ENCODE measurements at places on chromosomes 7 and 10.
A peak's percentile ranks its signal among the peaks of the same experiment; 100 is the strongest.

- DNase-seq: no peak
Observed at GRCh38 chr7:91240376-91240941, 23.8 kb upstream of the FZD1 start.

DNA sequence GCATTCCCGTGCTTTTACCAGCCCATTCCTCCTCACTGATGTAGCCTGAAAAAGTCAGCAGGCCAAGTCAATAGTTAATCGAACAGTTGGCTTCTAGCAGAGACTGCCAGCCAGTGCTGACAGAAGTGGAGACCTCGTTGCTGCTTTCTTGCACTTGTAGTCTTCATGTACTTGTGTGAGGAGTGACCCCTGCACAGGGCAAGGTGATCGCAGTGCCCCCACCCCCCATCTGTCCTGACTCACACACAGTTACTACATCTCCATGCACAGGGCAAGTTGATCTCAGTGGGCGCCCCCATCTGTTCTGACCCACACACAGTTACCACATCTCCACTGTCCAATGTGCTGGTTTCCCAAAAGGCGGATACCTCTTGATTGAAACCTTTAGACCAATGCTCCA lies 34.2 kb downstream of the C10orf71 start:
- no peak for DNase-seq

DNA sequence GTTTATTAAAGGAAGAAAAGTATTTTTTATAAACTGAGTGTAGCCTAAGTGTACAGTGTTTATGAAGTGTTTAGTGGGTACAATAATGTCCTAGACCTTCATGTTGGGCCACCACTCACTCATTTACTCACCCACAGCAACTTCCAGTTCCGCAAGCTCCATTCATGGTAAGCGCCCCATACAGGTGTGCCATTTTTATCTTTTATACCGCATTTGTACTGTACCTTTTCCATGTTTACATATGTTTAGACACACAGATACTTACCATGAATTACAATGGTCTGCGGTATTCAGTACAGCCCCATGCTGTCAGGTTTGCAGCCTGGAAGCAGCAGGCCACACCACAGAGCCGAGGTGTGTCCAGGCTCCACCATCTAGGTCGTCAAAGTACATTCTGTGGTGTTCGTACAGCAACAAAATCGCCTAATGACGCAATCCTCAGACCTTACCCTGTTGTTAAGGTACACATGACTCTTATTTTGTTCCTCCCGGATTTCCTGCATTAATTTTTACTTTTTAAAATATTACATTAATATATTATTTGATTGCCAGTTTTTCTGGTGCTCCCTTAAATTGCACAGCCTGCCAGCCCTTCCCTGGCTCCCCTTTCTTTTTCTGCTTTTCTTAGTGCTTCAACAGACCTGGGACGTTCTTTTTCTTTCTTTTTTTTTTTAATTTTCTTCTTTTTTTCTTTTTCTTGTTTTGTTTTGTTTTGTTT lies 881 bp upstream of the SSBP1 start:
- DNase-seq: no peak

GRCh38 chr7:73682745-73683055 lies 553 bp downstream of the DNAJC30 start:
- DNase-seq: no peak

DNA sequence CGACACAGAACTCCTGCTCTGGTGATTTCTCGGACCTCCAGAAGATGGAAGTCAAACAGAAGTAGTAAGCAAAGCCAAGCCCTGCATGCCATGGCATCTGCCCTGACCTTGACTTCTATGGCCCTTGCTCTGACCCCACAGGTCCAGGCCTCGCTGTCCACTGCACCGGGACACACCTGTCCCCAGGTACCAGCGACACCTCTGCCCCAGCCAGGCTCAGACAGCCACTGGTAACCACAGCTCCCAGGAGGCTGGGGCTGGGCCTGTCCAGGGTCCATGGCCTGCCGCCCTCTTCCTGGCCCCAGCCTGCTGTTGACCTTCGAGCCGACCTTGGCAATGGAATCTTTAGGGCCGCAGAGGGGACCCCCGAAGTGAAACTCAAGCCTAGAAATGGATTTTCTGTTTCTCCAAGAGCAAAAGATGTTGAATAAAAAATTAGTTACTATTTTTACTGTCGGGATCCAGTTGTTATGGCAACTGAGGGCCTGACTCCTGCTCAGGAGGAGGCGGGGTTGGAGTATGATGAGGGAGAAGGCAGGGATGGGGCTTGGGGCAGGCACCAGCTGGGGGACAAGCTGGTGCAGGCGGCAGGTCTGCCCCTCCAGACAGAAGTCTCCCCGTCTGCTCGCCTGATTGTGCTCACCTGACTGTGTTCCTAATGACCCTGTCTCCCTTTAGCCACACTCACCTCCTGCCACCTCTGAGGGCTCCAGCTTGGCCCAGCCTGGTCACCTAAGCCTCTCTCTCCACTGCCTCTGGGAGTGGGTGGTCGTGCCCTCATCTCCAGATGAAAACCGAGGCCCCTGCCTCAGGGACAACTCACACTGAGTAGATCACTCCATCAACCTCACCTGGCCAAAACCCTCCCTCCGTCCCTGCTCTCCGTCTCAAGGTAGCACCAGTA lies 4.1 kb upstream of the MMD2 start:
- no peak for DNase-seq

DNA sequence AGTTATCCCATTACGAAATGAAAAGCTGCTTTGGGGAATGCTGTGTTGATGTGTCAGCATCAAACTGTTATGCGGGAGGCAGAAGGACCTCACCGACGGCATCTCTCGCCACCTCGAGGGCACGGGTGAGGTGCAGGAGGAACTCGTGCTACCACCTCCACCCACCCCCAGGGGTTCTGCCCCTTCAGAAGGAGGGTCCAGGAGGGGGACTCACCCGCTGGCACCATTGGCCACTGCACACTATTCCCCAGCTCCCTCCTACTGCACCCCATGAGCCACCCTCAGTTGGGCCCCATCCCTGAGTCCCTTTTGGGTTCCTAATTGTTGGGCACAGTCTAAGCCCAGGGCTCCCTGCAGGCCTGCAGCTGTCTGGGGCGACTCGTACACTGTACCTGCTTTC lies 236.6 kb downstream of the PTPRN2 start:
- no peak for DNase-seq

GRCh38 chr7:46059308-46060020 lies 138.4 kb upstream of the IGFBP3 start:
- DNase-seq: no peak

- no peak for DNase-seq
Observed at GRCh38 chr10:13998163-13998835, 332.4 kb downstream of the FRMD4A start.

- peak; percentile 64 for DNase-seq
Observed at GRCh38 chr10:36492590-36493515, 632.5 kb upstream of the ANKRD30A start.

- no peak for DNase-seq
Observed at GRCh38 chr10:3659203-3659917, 125.6 kb downstream of the KLF6 start.

DNA sequence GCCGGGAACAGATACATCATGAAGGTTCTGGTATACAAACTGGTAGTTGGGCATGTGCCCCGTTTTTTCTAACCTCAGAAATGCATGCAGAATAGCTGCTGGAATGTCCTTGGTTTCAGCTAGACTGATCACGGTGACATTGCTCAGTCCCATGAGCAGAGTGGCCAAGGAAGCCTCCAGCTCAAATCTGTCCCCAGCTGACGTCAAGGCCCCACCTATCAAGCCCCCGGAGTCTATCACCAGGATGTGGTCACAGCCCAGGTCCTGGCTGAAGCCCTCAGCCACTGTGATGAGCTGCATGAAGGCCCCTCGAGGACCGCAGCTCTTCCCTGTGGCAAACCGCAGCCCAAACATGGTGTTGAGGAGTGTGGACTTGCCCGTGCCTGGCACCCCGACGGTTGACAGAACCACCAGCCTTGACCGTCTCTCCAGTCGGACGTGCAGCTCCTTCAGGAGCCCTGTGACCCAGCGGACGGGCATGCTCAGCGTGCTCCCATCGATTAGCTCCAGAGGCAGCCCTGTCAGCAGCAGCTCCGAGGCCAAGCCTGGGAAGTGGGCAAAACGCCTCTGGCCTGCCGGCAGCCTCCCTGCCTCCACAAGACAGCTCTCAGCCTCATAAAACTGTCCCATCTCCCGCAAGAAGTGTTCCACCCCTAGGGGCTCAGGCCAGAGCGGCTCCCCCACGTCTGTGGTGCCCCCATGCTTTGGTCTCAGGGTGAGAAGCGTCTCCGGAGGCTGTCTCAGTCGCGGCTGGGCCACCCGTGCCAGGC lies 7.8 kb upstream of the MRPS24 start:
- DNase-seq: no peak

DNA sequence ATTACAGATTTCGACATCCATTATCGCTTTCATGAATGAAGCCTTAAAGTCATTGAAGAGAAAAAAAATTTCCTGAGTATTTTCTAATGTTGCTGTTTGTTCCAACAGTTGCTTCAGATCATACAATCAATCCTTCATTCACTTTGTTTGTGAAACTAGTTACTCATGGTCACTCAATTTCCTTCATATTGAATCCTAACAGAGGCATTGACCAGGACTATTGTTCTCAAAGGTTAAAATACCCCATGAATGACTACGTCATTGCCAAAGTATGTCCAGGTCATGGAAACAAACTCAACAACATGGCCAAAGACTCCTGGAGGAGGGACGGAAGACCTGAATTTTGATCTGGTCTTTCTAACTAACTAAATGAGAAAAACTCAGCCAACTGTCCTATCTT lies 54.0 kb upstream of the ABCB5 start:
- no peak for DNase-seq

GRCh38 chr10:116017405-116017804 lies 255.6 kb downstream of the GFRA1 start:
- DNase-seq: no peak

DNA sequence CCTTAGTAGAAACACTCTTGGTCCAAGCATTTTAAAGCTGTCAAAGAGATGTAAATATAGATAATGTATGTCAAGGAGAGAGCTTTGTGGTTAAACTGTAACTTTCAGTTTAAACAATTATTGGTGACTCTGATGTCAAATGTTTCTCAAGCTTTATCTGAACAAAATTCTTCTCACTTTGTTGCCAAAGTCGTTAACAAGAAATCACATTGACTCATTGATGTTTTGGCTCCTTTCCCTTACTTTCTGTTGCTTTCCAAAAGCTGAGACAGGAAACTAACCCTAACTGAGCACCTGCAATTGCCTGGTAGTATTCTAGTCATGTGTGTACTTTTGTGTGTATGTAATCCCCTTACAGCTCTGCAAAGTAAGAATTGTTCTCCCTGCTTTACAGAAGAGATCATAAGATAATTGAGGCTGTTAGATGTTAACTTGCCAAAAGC lies 108.5 kb downstream of the CFTR start:
- no peak for DNase-seq

- peak; percentile 16 for DNase-seq
Observed at GRCh38 chr7:108561047-108561619, 8.4 kb downstream of the THAP5 start.

- DNase-seq: no peak
Observed at GRCh38 chr10:73762915-73763314, 18.7 kb downstream of the SEC24C start.

GRCh38 chr10:21724020-21724589 lies 190.1 kb downstream of the MLLT10 start:
- no peak for DNase-seq

- peak; percentile 44 for DNase-seq
Observed at GRCh38 chr7:5773661-5774086, 7.8 kb downstream of the RNF216 start.

GRCh38 chr10:131743190-131744151 lies 157.3 kb upstream of the PPP2R2D start:
- DNase-seq: no peak

- DNase-seq: no peak
Observed at GRCh38 chr10:25974897-25975459, 40.9 kb downstream of the MYO3A start.

DNA sequence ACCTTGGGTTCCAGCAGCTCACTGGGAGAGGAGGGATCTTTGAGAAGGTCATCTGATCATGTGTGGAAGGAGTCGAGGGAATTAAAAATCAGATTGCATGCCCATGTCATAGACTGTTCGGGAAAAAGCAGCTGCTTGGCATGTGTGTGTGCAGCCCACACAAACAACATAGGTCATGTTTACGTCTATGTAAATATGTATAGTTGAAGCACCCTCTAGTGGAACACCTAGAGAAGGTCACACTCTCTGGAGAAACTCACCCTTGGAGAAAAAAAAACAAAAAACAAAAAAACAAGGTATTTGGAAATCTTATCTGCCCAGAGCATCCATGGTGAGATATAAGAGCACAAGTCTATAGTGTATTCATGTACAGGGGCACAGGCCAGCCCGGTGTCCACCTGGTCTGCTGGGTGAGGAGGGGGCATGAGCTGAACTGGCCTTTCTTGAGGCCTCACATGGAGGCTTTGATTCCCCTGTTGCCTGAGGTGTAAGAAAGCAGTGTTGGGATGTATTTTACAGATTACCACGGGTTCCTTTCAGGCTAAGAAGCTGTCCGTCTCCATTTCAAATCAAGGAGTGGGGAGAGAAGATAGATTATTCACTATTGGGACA lies 98.0 kb downstream of the NPY start:
- peak; percentile 7 for DNase-seq

GRCh38 chr7:46389146-46389545 lies 468.1 kb upstream of the IGFBP3 start:
- DNase-seq: no peak

DNA sequence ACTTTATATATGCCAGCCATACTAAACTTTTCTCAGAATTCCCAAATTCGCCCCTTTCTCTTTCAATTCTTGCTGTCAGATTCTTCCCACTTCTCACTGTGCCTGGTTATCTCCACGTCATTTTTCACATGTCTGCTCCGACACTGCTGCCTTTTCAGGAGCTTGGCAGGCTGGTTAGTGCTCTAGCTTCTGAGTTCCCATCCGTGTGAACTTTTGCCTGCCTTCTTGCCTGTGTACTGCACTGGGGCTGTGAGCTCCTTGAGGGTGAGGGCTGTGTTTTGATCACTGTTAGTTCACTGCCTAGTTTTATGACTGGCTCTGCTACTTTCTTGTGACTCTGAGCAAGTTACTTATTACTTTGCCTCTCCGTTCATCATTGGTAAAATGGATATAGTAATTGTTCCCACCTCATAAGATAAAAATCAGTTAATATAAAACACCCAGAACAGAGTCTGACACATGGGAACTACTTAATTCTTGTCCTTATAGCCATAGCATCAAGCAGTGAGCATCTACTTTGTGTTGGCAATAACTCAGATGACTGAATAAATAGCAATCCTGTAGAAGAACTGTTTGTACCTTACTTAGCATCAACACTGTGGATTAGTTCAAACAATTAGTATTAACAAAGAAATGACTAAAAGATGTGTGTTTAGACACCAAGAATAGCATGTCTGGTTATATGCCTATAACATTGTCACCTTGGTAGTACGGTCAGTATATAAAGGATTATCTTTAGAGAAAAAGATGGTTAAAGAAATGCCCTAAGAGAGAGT lies 5.5 kb downstream of the GSTO1 start:
- DNase-seq: no peak
